Posterior cingulate gyrus (tissue), 11 donors: ENCODE measurements at places on chromosomes 1 and 21.
A peak's percentile ranks its signal among the peaks of the same experiment; 100 is the strongest.

GRCh38 chr1:105664495-105664894, 1392.0 kb upstream of the PRMT6 start:
- DNase-seq, result no peak

- peak; percentile 39 for DNase-seq
Observed at GRCh38 chr1:6471970-6472368, 6.0 kb upstream of the TNFRSF25 start.

GRCh38 chr21:33817663-33818451, 97.7 kb downstream of the ATP5PO start:
- DNase-seq, result no peak

- DNase-seq, result no peak
Observed at GRCh38 chr1:235009074-235009473, 119.6 kb downstream of the TOMM20 start.

DNA sequence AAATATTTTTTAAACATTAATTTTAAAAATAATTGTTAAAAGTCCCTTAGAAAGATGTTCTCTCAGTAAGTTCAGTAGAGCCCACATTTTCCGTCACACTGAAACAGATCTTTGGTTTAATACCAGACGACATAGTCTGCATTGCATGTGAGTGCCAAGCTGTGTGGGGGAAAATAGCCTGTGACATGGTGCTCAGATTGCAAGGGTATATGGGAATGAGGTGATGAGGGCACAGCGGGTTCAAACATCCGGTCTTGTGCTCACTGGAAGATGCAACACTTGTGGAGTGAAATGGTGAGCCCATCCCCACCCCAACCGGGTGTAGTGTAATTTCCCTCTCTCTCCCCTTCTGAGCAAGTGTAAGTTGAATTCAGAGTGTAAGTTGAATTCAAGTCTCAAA, 114.3 kb downstream of the PEX14 start:
- DNase-seq, result no peak

GRCh38 chr1:182875889-182876288, 36.7 kb downstream of the DHX9 start:
- DNase-seq, result no peak

GRCh38 chr1:206145771-206146290, 28.6 kb upstream of the AVPR1B start:
- no peak for DNase-seq
